ENCODE measurements at places on chromosomes 5 and 9.

DNA sequence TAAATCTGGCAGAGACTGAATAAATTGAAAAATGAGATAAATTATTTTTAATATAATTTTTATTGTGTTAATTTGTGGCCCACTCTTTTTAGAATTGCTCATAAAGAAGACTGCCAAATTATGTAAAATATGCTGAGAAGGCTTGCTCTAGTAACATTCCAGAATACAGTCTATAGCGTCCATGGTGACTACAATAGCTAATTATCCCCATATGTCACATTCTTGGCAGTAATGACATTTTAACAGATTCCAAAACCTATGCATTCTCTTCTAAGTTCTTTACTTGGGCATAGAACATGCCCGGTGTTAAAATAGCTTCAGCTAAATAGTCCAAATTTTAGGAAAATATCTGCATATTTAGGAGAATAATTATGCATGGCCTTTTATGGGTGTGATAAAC is 697.0 kb upstream of the SEMA6A start:
- DNase-seq, result no peak

DNA sequence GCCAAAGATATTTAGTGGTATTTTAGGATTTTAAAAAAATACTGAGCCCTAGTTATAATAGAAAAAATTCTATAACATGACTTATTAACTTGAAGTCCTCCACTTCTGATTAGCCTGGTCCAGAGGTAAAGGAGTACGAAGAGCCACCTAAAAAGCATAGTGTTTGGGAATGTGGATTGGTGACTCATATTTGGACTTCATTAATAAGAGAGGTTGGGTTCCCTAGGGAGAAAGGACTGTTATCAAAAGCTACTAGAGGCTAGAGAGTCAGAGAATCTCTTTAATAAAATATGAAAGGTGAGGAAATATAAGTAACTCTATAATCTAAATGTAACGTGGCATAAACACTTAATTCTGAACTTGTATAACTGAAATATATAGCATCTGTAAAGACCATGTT is 180.7 kb upstream of the TARS1 start:
- DNase-seq, result no peak

- no peak for DNase-seq
These were observed 87.6 kb upstream of the RPS23 start for GRCh38 chr5:82365744-82366228.

DNA sequence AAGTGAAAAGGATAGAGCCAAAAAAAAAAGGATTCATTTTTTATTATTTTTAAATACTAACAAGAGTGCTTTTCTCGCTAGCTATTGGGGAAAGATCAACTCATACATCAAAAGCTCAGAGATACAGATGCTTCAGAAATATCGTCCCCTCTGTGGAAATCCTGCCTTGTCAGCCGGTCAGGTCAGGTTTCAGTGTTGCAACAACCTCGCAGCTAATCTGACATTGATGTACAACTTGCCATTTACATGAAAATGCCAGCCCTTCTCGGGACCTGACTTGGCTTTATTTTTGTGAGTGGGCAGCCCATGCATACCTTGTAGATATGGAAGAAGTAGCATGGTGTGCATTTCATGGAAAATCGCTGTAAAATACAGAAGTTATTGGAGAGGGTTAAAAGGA is 358.8 kb upstream of the ADAMTS16 start:
- DNase-seq, result no peak

- no peak for DNase-seq
These were observed 1.2 kb downstream of the CXXC5 start for GRCh38 chr5:139649082-139649991.

DNA sequence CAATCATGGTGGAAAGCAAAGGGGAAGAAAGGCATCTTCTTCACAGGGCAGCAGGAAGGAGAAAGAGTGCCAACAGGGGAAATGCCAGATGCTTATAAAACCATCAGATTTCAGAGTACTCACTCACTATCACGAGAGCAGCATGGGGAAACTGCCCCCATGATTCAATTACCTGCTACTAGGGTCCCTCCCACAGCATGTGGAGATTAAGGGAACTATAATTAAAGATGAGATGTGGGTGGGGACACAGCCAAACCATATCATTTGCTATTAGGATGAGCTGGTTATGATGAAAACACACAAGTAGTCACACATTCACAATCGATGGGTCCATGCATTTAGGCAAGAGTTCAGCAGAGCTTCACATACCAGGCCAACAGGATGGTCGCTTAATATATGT is 469.0 kb downstream of the PDE4D start:
- no peak for DNase-seq

DNA sequence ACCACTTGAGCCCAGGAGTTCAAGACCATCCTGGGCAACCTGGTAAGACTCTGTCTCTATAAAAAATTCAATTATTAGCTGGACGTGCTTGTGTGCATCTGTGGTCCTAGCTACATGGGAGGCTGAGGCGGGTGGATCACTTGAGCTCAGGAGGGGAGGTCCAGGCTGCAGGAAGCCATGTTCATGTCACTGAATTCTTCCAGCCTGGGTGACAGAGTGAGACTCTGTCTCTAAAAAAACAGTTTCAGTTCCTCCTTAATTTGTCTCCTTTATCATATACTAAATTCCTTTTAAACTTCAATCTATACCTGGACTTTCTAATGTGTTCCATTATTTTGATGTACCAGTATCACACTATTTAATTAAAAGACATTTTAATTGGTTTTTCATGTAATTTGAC is 422.2 kb upstream of the TLE4 start:
- DNase-seq, result no peak

DNA sequence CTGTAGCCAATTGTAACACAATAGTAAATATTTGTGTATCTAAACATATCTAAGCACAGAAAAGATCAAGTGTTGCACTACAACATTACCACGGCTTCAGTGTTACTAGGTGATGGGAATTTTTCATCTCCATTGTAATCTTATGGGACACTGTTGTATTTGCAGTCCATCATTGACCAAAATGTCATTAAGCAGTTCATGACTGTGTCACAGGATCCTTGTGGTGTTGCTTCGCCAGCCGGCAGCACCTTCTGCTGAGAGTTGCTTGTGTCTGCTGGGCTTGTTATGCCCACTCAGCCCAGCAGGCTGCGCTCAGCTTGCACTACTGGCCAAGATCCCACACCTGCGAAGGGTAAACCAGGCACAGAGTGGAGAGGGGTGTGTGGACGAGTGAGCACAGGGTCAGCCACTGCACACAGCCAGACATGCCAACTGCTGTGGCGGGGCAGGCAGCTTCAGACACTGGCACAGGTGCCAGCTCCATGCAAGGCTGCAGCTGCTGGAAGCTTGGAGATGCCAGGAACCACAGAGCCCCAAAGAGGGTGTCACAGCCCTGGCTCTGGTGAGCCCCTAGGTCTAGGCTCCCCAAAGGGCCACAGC is 273.7 kb downstream of the CETN3 start:
- no peak for DNase-seq

DNA sequence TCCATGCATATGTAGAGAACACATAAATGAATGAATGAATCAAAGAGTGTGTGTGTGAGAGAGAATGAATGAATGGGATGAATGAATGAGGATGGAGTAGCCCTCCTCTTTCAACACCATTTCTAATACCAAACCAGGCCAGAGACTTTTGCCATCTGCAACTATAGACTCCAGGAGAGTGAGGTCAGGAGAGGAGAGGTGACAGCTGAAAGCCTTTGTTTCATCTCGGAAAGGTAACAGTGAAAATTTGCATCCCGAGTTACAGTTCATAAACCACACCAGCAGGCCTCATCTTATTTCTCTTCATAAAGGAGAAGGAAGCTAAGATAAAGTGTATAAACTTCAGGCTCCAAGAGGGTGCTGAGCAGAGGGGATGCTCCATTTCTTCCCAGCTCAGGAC is 255.3 kb upstream of the KLF4 start:
- DNase-seq, result no peak

DNA sequence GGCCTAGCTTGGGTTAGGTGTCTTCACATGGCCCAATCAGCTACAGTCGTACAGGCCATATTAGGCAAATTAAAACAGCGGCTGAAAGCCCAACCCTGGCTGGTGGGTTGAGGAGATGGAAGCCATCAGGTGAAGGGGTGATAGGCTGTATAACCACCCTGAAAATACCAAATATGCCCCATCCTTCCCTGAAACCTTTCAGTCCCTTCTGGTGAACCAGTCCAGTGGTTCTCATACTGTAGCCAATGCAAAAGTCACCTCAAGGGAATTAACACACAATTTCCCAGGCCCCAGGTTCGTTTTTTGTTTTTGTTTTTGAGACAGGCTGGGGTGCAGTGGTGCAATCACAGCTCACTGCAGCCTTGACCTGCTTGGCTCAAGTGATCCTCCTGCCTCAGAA is 19.8 kb upstream of the KCNV2 start:
- no peak for DNase-seq

DNA sequence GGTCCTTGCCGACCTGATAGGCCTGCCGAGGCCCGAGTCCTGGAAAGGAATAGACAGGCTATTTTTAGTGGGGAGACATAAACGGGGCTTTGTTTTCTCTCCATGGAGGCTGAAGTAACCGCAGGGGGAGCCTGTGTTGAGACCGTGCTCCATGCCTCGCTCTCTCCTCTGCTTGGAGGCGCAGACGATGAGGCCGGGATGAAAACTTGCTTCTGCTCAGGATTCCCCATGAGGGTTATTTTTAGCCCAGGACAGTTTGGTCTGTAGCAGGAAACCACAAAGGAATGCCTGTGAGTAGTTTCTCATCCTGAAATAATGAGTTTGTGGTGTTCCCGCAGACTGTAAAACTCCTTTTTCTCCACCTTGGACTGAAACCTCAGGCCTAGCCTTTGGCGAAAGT is 81.9 kb upstream of the RARS1 start:
- DNase-seq, result no peak

Measured in NCI-H1092 treated with DMSO at 0.1 percent for 48 hours (cell line).